ENCODE measurements at places on chromosomes 1 and 21.

DNA sequence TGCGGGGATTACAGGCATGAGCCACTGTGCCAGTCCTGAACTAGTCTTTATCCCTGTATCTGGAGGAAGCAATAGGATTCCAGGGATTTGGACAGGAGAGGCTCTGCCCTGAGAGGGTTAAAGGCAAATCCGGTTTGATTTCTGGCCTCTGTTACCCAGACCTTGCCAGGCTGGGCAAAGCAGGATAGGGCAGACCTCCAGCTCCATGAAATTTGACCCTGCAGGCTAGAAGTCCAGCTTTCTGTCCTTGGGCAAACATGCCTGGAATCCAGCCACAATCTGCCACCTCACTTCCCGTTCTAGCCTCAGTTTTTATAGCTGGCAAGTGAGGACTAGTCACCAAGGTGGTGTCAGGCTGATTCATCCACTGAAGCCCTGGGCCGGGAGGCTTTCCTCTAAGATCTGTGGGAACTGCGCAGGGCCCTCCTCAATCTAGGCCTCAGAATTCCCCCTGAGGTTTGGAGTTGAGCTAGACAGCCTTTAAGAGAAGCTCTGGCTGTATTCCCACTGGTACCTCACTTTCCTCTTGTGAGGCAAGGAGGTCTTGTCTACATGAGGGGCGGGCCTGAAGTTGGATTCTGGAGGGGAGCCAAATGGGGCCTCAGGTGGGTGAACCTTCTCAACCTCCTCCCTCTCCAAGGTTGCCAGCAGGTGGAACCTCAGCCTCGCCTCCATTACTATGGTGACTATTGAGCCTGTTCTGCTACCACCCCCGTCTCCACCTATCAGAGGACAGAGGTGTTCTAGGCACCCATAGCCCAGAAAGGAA is 7.0 kb upstream of the P3R3URF start:
- DNase-seq: no peak

GRCh38 chr1:218390618-218391017 is 45.5 kb downstream of the TGFB2 start:
- no peak for DNase-seq

GRCh38 chr1:112637254-112638109 is 17.9 kb downstream of the CAPZA1 start:
- DNase-seq: no peak

- no peak for DNase-seq
Observed at GRCh38 chr1:240706150-240706935, 94.4 kb upstream of the GREM2 start.

- no peak for DNase-seq
Observed at GRCh38 chr21:42321231-42321630, 6.0 kb upstream of the TFF3 start.

DNA sequence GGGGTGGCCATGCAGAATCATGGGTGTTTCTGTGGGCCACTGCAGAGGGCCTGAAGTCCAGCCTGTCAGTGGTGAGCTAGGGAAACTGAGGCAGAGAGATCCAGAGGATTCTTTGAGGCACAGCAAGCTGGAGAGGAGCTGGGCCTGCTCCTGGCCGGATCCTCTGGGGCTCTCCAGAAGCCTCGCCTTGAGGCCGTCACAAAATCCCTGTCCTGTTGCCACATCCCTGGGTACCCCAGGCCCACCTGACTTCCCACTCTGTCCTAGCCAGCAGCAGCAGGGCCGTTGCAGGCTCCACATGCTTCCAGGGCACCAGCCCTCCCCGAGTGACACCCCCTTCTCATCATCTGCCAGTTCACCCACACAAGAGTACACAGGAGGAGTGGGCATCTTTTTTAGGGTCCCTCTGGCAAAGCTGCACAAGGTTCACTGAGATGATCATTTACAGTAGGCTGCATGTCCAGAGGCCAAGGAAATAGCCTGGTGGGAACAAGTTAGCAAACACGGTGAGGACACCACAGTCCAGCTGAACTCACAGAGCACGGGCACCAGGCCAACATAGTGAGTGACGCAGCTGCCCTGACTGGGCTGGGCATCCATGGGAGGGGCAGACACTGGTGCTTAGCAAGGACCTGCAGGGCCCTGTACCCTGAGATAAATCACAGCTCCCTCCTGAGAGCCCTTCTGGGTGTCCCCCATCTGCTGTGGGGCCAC is 25.1 kb upstream of the TSPEAR start:
- DNase-seq: no peak

DNA sequence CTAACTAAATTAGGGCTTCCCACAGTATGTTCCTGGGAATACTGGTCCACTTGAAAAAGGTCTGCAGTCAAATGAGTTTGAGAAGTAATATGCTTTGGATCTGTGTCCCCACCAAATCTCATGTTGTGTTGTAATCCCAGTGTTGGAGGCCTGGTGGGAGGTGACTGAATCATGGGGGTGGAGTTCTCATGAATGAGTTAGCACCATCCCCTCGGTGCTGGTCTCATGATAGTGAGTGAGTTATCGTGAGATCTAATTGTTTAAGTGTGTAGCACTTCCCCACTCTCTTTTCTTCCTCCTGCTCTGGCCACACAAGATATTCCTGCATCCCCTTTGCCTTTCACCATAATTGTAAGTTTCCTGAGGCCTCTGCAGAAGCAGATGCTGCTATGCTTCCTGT is 16.9 kb upstream of the DMRTB1 start:
- DNase-seq: no peak

DNA sequence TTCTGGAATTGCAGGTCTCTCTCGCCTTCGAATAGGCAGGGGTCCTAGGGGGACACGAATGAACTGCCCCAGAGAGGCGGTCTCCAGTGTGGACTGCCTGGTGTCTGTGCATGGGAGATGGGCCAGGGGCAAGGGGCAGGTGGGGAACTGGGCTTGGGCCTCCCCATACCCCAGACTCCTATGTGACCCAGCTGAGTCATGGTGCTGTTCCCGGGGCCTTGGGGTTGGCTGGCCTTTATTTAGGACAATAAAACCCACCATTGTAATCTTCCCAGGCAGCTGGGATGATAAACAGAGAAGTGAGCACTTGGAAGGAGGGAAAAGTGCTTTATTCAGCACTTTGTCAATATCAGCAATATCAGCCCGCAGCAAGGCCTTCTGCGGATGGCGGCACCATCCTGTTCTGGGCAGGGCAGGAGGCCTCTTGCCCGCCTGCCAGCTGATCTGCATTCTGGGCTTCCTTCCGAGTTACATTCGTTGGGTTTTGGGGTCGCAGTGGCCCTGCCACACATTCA is 209.0 kb upstream of the TMEM51 start:
- DNase-seq: no peak

DNA sequence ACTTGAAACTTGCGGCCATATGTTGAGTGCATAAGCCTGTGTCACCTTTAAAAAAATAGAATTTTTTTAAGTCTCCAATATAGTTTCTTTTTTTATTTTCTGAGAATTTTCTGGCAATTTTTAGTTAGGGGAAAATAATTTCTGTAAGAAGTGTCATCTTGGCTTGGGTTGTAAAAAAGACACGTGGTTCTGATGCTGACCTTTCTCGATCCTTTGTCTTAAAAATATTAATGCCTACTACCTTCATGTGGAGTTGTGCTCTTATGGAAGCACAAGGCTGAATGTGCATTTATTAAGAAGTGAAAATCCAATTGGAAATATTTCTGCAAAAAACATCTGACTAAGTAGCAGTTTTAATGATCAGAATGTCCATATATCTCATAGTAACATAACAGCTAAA is 3.5 kb downstream of the ELAVL4 start:
- no peak for DNase-seq

- no peak for DNase-seq
Observed at GRCh38 chr1:168110896-168111545, 25.7 kb downstream of the GPR161 start.

DNA sequence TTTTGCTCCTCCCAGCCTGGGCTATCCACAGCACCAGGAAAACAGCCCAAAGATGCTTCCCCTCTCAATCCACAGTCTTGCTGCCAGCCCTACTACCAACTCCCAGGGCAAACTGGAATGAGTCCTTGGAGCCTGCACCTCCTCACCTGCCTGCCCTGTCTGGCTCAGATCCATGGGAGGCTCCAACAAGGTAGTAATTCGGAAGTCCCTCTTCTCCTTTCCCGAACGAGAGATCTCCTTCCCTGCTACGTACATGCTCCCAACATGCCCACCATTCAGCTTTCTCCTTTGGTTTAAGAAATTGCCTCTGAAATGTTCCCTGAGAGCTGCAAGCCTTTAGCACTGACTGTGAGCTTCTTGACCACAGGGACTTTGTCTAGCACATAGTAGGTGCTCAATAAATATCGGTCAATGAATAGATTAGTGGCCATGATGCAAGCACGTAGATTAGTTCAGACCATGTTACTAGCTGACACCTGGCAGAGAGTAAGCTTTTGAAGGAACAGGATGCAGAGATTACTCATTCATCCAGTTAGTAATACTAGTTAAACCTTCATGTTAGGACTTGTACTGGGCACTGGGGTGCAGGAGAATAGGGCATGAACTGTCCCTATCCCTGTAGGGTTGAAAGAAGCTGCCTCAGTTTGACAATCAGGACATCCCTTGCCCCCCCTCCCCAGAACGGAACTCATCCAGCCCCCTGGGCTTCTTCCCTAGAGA is 80.1 kb downstream of the DISP3 start:
- DNase-seq: no peak

DNA sequence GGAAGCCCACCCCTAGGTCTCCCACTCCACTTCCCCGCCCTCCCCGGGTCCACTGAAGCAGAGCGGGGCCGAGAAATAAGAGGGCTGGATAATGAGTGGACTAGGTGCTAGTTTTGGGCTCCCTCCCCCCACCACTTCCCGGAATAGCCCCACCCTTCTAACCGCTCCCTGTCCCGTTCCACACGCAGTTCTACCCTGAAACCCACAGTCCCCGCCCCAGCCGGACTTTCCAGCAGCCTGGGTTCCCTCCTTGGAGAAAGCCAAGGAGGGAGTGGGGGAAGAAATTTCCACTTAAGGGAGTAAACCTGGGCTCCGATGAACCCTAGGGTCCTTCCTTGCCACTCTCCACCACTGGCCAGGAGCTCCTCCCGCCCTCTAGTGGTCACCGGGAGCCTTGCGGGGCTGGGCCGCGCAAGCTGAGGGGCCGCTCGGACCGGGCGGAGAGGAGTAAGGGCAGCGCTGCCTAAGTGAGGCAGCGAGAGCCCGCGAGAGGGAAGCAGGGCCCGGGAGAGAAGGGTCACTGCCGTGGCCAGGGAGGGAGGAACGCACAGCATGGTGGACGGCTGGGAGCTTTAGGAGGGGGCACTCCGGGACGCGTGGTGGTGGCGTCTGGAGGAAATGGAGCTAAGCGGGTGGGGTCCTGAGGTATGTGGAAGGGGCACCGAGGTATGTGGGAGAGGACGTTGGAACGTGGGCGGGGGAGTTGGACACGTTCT is 14.3 kb downstream of the THBS3 start:
- DNase-seq: peak; percentile 84

DNA sequence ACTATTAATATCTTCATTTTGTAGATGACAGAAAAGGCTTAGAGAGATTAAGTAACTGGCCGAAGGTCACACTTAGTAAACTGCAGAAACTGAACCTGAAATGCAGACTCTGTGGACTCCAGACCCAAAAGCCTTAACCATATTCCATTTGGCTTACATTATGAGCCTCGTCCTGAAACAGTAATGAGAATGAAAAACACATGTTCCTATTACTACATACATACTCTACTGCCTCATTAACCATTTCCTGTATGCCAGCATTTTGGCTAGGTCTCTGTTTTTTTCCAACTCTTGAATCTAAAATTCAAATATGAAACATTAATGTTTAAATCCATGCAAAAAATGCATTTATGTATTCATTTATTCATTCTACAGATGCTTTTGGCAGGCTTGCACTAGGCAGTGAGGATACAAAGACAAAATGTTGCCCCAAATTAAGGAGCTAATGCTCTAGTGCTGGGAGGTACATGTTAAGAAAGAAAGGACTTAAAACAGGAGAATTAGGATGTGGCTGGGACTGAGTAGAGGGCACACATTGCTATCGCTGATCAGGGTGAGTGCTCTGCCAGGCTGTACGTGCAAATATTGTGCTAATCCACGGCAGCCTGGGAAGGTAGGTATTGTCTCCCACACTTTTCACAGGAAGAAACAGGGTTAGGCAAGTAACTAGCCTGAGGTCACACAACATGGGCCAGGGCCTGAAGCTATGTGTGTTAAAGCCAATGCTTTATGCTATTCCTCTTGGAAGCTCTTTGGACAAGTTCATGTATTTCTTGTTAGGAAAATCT is 14.0 kb downstream of the DEGS1 start:
- DNase-seq: no peak

- DNase-seq: no peak
Observed at GRCh38 chr1:207462535-207462934, 8.4 kb downstream of the CR2 start.

DNA sequence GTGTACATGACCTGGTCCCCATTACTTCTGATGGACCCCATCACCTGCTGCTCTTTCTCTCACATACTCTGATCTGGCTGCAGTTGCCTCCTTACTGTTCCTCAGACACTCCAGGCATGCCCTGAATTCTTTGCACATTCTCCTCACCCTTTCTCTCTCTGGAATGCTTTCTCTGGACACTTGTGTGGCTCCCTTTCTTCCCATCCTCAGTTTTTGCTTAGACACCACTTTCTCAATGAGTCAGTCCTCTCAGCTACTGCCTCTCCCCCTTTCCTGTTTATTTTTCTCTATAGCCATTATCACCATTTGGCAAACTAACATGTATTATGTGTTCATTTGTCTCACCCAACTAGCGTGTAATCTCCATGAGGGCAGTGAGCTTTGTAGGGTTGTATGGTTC is 28.1 kb downstream of the PLXNA2 start:
- no peak for DNase-seq

GRCh38 chr1:226655251-226656163 is 83.6 kb downstream of the ITPKB start:
- no peak for DNase-seq

DNA sequence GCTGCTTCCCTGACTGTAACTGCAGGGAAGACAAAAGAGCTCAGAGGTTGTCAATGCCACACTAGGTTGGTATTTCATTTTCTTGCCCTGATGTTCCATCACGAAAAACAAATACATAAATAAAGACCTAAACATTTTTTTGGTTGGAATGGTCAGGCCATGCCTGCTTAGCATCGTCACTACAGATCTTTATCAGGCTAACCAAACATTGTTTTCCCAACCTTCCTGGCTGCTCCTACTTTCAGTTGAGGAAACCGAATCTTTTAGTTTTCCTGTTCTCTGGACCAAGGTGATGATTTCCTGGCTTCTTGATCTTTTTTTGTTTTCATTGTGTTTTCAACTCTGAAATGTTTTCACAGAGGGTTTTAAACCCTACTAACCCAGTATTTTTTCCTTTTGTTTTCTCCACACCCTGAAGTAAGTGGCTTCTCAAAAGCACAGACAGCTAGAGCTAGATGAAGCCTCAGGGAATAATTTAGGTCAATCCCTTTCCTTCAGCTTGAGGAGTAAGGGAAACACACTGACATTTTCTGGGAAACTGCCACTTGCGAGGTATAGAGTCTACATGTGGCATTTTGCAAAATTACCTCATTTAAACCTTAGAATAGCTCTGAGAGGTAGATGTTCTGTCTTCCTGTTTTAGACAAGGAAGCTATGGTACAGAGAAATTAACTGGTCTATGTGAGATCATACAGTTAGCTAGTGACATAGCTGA is 67.2 kb upstream of the CNN3 start:
- no peak for DNase-seq

DNA sequence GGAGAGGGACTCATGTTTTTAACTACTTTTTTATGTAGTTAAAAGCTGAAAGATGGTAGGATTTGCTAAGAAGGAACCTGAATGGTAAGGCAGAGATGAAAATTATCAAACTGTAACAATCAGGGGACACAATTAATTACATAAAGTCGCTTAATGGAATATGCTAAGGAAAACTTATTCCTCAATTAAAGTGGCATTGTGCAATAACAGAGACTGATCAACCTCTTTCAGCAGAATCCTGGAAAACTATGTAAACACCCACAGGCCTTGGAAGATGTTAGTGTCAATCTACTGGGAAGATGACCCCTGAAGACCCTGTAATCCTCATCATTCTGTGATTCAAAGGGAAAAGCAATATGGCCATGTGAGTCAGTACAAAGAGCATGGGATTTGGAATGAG is 46.8 kb upstream of the NPL start:
- no peak for DNase-seq

Data from activated CD4-positive, alpha-beta T cell treated with anti-CD3 and anti-CD28 coated beads, Interleukin-2, Interleukin-4, amounts not matched to agents 100 ng/mL and 50 ng/mL, durations not matched to agents 16 hours and 8 hours (primary cell).